ENCODE measurements at places on chromosomes 11 and 22. TPM values are rescaled to one million over a fixed set of nuclear protein-coding genes. Genes with fewer than 3 reads are reported as not detected.

The CATSPERZ gene
- total RNA-seq = not detected

The MYOD1 gene
- not detected for total RNA-seq

The FBLN1 gene
- not detected for total RNA-seq

The SORL1 gene
- 38.6 TPM for total RNA-seq

The SLC17A6 gene
- not detected for total RNA-seq

The PAMR1 gene
- total RNA-seq = not detected

The KRTAP5-11 gene
- not detected for total RNA-seq

The GNAZ gene
- 0.12 TPM for total RNA-seq

The PRR5L gene
- 6.6 TPM for total RNA-seq

The CD6 gene
- total RNA-seq = 181 TPM

The MAPK8IP2 gene
- total RNA-seq = 0.19 TPM

The ADM2 gene
- 4.7 TPM for total RNA-seq

The PITPNM1 gene
- 133 TPM for total RNA-seq

The PRRG4 gene
- 0.55 TPM for total RNA-seq

The CD3G gene
- 218 TPM for total RNA-seq

The DERL3 gene
- 14.6 TPM for total RNA-seq

The SESN3 gene
- 24.3 TPM for total RNA-seq

The KRTAP5-8 gene
- not detected for total RNA-seq

The TSGA10IP gene
- not detected for total RNA-seq

The ZNF70 gene
- 3.0 TPM for total RNA-seq

The CARD16 gene
- total RNA-seq = 70.3 TPM

The MMP7 gene
- not detected for total RNA-seq

The ESAM gene
- 0.16 TPM for total RNA-seq

The MMP11 gene
- 1.0 TPM for total RNA-seq

The PANX3 gene
- not detected for total RNA-seq

The MS4A6A gene
- total RNA-seq = not detected

The TIGD3 gene
- 1.1 TPM for total RNA-seq

The SHANK3 gene
- not detected for total RNA-seq

The CRELD2 gene
- 43.9 TPM for total RNA-seq

The NPAS4 gene
- total RNA-seq = 0.12 TPM

The TPBGL gene
- total RNA-seq = 0.07 TPM

The CCDC73 gene
- not detected for total RNA-seq

The SLC16A8 gene
- total RNA-seq = not detected

The C11orf71 gene
- 5.3 TPM for total RNA-seq

The FGF19 gene
- not detected for total RNA-seq

The SLC7A4 gene
- total RNA-seq = 0.53 TPM

The OR51B5 gene
- total RNA-seq = not detected

The MAPK8IP1 gene
- total RNA-seq = 0.73 TPM

The AIP gene
- total RNA-seq = 168 TPM

The MLC1 gene
- 1.9 TPM for total RNA-seq

The KLHL35 gene
- 0.47 TPM for total RNA-seq
